ENCODE measurements at places on chromosomes 12 and 14.

GRCh38 chr14:100140452-100141078 lies 18.9 kb downstream of the DEGS2 start:
- DNase-seq = peak; percentile 20

GRCh38 chr14:103296987-103297386 lies 37.0 kb upstream of the EIF5 start:
- DNase-seq = no peak

DNA sequence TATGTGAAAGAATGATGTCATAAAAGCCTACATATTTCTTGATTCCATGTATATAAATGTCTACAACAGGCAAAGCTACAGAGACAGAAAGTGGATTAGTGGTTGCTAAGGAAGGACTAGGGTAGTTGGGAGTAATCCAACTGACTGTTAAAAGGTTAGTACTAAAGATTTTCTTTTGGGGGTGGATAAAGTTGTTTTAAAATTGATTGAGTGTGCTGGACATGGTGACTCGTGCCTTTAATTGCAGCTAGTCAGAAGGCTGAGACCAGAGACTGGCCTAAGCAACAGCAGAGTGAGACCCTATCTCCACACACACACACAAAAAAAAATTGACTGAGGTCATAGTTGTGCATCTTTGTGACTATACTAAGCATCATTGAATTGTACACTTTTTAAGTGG lies 234.3 kb downstream of the C12orf50 start:
- DNase-seq = no peak

DNA sequence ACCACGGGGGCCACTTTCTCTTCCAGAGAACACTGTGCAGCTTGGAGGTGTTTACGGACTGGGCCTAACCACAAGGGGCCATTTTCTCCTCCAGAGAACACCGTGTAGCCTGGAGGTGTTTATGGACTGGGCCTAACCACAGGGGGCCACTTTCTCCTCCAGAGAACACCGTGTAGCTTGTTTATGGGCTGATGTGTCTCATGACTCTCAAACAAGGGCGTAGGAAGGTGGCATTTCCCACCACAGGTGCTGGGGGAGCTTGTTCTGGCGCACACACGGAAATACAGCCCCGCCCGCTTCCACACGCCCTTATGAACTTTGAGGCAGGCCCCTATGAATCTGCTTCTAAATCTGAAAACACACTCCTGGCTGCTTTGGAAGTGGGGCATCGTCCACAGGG lies 174.6 kb upstream of the SFSWAP start:
- DNase-seq = no peak

- no peak for DNase-seq
Measured at GRCh38 chr12:68490476-68490875, 120.2 kb upstream of the RAP1B start.

DNA sequence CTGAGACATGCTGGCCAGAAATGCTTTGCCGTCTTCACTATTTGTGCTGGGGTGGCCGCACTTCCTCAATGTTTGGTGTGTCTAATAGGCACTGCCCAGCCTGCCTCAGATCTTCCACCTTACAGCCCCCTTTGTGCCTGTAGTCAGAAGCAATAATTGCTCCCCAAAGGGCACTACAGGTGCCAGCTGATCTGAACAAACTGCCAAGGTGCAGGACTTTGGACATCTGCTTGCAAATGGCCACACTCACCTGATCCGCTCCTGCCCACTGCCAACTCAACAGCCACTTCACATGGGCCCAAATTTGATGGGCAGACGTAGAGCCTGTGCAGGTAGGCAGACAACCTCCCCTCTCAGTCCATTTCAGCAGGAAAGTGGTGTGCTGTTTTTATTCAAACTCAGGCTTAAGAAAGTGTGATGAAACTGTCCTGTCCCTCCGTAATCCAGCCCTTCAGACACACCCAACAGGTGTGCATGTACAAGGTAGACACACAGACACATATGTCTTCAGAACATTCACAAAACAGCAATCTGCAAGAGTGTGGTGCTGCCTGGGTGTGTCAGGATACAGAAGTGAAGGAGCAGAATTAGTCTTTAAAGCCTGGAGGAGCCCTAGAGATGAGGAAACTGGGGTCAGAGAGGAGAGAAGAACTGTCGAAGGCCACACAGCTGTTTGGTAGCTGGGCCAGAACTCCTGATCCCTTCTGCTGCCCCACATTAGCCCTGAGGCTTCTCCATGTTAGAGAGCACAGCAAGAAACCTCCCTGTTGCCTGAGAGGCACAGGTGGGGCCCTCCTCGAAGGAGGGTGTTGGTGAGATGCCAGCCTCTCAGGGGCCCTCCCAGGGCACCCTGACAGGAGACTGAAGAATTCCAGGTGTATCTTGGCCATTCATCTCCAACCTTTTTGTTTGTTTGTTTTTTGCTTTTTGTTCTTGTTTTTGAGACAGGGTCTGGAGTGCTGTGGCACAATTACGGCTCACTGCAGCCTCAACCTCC lies 4.4 kb upstream of the KRT75 start:
- no peak for DNase-seq

GRCh38 chr12:71546322-71546861 lies 106.8 kb downstream of the LGR5 start:
- DNase-seq = peak; percentile 8

- no peak for DNase-seq
Measured at GRCh38 chr12:111102102-111102739, 181.8 kb upstream of the MYL2 start.
